ENCODE measurements at places on chromosomes 2 and 18.

- no peak for DNase-seq
Measured at GRCh38 chr18:6737833-6738232, 8.3 kb downstream of the ARHGAP28 start.

- DNase-seq, result no peak
Measured at GRCh38 chr2:144999936-145000335, 480.0 kb upstream of the ZEB2 start.

- DNase-seq, result no peak
Measured at GRCh38 chr2:120642646-120643045, 93.0 kb upstream of the GLI2 start.

DNA sequence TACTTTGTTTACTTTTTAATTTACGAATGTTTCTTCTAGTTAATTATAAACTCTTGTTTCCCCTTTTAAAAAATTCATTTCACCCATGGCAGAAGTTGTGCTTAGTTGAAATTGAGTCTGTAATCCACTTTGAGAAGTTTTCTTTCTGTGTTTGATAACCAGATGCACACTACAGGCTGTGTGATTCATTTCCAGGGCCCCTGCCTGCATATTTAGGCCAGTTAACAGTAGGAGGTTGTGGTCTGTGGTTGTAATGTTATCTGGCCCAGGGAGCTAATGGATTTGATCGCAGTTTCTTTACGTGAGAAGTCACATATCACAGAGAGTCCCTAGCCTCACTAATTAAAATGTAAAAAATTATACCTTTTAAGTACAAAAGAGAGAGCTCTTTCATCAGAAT is 3.3 kb downstream of the CDH7 start:
- no peak for DNase-seq

DNA sequence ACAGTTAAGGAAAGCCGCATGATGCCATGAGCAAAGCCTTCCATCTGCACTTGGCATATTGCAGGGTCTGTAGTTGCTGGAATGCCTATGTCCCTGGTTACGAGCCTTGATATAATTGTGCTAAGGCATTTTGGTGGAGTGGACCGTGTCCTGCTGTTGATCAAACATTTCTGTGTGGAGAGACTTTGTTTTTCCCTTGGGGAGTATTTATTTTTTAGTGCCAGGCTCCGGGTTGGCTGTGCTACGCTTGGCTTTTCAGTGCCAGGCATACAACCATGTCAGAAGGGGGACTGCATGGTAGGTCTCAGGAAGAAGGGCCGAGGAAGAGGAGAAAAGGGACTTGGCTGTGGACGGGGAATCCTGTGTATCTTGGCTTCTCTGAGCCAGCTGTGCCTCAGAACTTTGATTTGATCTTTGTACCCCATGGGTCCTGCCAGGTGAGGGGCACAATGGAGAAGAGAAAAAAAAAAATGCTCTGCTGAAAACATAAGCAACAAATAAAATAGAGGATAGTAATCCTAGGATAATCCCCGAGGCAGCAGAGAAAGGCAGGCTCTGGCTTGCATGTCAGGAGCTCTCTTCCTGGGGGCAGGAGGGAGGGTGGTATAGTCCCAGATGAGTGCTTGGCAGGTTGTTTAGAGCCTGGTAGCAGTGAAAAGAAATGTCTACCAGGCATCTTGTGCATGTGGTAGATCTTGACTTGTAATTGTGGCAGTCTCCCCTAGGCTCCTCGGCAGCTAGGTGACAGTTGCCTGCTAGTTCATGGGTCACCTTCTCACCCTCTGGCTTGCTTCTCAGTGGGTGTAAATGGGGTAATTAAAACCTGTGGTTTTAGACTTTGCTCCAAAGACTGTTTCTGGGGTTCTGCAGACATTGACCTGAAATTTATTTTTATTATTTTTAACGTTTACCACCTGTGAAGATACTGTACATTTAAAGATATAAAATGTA is 233.0 kb downstream of the NEDD4L start:
- no peak for DNase-seq

All from SK-N-SH (cell line).